Stimulated activated CD8-positive, alpha-beta memory T cell treated with anti-CD3 and anti-CD28 coated beads, Interleukin-4, amount 100 ng/mL, for 4 hours (primary cell): ENCODE measurements at places on chromosomes 7 and 10.

- no peak for DNase-seq
Measured at GRCh38 chr7:139909379-139910050, 80.5 kb downstream of the TBXAS1 start.

DNA sequence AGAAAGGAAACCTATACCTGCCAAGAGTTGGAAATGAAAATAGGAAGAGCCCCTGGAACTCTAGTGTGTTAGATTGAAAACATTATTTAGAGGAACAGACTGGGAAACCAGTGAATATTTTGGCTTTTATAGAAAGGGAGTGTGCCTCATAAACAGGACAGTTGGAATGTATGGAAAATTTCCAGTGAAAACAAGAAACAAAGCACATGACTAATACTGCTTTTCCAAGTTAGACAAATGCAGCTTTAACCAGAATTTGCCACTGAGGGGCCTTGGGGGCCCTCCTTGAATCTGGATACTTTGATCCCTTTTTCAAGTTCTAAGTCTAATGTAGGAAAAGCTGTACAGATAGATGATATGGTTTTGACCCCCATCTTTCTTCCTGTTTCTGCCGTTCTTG is 21.2 kb downstream of the ITGB8 start:
- DNase-seq, result no peak

DNA sequence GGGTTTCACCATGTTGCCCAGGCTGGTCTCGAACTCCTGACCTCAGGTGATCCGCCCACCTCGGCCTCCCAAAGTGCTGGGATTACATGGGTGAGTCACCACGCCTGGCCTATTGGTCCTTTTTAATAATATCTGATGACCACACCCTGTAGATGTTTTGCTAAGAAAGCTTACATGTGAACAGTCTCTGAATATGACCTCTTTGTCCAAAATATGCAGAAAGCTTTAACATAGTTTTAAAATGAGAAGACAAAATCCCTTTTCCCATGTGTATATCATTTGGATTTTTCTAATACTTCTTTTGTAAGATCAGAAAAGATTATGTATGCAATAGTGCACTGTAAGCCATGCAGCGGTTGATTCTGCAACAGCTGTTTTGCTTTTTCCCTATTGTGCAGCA is 38.5 kb downstream of the MCU start:
- no peak for DNase-seq

- no peak for DNase-seq
Measured at GRCh38 chr7:132407764-132408163, 168.5 kb downstream of the PLXNA4 start.
